ENCODE measurements at places on chromosomes 3 and 15.

DNA sequence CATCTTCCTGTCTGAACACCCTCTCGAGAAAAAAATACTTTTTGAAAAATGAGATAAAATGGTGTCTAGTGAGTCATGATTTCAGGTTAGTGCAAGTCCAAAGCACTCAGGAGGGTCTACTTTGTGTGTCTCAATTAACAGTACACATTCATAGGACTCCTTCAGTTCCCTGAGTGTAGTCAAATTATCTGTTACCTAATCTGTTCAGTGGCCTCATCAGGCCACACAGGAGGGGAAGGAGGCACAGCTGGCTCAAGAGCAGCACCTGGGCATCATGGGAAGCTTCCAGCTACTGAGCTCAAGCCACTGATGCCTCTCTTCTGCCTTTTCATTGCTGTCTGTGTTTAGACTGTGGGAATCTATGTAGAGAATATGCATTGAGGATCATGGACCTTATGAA lies 341.4 kb upstream of the SGO1 start:
- no peak for DNase-seq

- DNase-seq: no peak
Observed at GRCh38 chr15:47801522-47801921, 84.2 kb downstream of the SEMA6D start.

DNA sequence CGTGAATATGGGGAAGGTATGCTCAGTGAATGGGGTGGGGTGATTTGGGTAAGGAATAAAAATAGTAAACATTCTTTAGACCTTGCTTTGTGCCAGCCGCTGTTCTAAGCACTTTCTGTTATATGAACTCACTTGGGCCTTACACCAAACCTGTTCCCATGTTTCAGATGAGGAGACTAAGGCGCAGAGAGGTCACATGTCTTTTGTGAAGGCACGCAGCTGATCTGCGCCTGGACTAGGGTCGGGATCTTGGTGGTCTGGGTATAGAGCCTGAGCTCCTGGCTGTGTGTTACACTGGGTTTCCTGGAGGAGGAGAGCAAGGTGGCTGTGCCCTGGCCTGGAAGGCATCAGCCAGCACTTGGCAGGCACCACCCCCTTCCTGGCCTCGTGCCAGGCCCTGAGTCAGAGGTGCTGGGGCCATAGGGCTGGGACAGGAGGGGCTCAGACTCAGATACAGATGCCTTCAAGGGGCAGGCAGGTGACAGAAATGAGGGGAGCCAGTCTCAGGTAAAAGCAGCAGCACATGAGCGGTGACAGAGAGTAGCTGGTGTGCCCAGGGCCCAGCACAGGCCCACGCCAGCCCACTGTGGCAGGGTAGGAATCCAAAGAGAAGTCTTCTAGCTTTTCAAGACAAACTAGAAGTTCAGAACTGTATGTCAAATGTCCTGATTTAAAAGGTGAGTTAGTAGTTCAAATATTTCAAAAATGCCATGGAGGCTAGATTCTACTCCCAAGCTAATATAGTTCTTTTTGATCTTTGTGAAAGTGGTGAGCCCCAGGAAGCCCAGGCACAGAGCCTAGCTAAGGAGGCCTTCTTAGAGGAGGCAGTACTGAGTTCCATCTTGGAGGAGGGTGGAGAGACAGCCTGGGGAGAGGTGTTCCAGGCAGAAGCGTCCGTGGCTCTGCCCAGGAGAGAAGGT lies 83.1 kb downstream of the DNAJB8 start:
- DNase-seq: no peak

DNA sequence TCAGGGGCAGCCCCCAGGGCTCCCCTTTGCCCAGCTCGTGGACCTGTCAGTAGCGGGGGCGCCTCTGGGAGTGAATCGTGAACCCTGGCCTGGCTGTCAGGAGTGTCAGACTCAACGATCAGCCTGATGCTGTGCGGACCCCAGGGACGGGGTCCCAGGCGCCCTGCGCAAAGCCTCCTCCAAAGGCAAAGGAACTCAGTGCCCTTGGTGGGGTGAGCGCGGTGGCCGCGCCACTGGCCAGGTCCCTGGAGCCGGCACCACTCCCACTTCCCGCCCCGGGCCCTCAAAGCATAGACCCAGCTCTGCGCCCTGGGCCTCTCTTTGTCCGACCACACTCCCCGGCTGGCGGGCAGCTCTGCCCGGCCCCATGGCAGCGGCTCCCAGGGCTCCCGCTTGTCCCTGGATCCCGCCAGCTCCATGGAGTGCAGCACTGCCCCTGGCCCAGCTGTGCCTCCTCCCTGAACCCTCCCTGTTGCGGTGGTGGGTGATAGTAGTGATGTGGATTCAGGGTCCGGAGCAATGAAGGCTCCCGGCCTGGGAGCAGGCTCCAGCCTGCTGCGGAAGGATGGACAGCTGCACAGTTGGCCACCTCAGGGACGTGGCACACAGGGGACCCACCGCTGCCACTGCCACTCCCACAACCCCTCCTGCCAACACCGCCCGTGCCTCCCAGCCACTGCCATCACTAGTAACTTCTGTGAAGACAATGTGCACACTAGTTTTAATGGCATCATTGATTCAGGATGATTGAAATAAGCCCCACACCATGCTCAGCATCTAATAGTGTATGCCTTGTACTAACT lies 263.8 kb downstream of the ZBBX start:
- DNase-seq: no peak

- peak; percentile 71 for DNase-seq
Observed at GRCh38 chr15:29376590-29376989, 107.0 kb upstream of the NSMCE3 start.

- peak; percentile 57 for DNase-seq
Observed at GRCh38 chr3:173886-174285, 22.7 kb upstream of the CHL1 start.

DNA sequence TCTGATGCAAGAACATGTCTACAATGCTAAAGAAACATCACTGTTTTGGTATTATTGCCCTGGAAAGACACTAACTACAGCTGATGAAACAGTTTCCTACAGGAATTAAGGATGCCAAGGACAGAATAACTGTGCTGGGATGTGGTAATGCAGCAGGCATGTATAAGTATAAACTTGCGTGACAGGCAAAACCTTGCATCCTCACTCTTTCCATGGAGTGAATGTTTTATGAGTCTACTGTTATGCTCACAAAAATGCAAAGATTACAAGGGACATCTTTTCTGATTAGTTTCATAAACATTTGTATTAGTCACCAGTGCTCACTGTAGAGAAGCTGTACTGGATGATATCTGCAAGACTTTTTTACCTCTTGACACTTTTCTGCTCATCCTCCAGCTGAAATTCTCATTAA lies 143.6 kb downstream of the NAALADL2 start:
- no peak for DNase-seq

GRCh38 chr3:150761831-150762661 lies 923 bp downstream of the SIAH2 start:
- peak; percentile 61 for DNase-seq

DNA sequence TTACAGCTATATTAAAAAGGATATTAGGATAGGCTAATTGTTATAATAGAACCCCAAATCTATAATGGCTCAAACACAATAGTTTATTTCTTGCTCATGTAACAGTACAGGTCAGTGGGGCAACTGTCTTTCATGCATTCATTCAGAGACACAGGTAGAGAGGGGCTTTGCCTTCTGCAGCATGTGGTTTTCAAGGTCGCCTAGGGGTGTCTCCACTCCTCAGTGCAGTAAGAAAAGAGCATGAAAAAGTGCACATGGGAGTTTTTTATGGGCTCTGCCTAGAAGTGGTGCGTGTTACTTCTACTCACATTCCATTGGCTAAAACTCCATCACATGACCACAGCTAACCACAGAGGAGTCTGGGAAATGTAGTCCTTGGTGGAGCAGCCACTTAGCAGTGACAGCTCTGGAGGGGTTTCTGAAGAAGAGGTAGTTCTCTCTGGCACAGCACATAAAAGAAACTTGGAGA lies 1.8 kb downstream of the ZBTB38 start:
- peak; percentile 88 for DNase-seq

DNA sequence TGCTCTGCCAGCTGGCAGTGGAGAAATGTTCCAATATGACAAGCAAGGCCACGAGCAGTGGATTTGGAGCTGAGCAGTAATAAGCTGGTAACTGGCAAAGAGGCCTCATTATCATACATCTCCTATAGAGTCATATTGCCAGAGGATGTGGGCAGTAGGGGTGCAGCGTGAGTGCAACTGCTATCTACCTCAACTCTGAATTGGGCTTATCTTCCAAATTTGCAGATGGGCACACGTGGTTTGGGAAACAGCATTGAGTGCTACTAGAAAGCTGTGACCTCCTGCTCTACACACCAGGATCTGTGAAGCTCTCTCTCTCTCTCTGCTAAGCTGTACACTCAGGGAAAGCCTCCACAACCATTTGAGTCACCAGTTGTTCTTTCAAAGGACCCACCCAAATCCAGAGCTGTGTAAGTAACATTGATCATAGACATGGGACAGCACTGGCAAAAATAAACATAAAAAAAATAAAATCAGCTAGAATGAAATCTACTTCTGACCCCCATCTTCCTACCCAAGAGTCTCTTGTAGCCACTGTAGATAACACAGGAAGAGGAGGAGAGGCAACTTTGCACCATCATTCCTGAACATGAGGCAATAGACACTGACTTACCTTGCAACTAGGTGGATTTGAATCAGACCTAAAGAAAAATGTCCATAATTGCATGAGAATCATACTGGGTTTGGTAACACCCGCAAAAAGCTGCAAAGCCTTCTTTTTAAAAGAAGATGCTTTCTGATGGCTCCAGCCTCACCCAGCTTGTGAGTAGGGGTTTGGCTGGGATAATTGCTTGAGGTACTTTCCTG lies 82.9 kb upstream of the THBS1 start:
- DNase-seq: no peak

- DNase-seq: no peak
Observed at GRCh38 chr3:169668957-169669741, 5.6 kb upstream of the MECOM start.

GRCh38 chr15:69921626-69922619 lies 175.8 kb downstream of the TLE3 start:
- DNase-seq: no peak

DNA sequence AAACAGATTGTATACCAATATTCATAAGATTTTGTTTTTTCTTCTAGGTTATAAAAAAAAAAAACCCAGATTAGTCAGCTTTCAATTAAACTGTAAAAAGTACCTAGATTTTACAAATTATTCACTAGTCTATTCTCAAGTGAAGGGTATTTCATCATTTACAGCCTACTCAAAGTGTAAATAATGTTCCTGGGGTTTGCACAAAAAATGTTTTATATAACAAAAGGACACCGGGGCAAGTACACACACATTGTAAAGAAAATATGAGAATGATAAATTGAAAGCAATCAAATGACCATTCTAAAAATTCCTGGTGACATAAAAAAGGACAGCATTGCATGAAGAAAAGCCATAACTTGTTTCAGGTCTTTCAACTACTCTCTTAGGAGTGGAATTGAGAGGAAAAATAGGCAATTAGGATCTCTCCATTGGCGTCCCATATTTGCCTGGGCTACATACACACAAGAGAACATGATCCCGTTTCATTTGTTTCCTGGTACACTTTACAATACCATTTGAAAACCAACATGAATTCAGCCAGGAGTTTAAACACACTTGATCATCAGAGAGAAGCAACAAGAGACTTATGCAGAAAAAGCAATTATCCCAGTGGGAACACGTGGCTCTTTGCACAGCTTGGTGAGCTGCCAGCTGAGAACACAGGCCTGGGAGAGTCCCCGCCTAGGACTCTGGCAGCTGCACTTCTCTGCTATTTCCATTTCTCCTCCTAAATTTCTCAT lies 1039.2 kb downstream of the ROBO1 start:
- DNase-seq: peak; percentile 84

DNA sequence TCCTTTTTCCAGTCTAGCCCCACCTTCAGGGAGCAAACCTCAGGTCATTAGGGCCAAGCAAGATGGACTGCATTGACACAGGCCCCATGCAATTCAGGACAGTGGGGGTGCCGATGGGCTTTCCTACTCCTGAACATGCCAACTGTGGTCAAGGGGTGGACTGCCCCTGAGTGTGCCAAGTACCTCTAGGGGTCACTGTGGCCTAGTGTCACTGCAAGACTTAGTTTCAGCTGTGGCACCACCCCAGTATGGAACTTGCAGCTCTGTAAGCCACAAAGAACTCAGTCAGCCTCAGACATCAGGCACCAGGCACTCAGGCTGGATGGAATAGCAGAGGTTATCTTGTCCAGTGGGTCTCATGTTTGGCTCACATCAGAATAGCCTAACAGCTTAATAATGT lies 32.3 kb downstream of the EXOG start:
- DNase-seq: no peak

DNA sequence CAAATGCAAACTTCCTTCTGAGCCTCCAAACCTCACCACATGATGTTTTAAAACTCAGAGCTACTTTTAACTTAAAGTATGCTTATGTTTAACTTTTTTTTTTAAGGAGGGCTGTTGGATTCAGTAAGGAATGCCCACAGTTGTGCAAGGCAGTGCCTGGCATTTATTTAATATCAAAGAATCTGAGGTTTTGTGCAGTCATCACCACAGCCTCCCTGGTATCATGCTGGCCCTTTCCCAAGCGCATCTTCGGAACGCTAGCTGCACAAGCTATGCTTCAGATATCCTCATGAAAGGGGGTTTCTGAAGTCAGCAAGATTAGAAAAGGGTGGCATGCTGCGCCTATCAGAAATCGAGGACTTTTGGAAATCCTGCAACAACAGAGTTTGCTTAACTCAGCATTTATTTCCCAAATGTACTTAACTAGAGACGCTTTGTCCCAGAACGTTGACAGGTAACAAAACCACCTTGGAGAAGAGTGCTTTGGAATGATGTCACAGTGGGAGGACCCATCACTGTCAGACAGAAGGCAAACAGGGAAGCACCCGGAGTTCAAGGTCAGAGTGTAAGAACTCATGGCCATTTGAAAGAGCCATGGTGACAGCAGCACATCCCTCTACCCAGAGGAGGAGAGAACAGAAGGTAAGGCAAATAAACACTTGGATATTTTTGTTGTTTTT lies 120.2 kb upstream of the IGF1R start:
- no peak for DNase-seq

DNA sequence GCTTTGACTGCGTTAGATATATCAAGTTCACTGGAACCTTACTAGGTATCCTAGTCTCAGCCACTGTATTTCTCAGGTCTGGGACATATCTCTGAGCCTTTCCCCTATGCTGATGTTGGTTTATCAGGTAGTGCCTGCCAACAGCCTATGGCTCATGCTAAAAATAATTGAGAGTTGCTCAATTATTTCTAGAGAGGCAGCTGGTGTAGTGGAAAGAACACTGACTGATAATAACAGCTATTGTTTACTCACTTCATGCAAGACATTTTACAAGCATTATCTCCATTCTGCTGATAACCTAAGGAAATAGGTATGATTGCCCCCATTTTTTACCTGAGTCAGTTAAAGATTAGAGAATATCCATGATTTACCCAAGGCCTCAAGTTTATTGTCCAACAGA lies 231.4 kb downstream of the LRRN1 start:
- no peak for DNase-seq

Data from brain (organoid and tissue), 16 donors.